ENCODE measurements at places on chromosomes 11 and 22.

DNA sequence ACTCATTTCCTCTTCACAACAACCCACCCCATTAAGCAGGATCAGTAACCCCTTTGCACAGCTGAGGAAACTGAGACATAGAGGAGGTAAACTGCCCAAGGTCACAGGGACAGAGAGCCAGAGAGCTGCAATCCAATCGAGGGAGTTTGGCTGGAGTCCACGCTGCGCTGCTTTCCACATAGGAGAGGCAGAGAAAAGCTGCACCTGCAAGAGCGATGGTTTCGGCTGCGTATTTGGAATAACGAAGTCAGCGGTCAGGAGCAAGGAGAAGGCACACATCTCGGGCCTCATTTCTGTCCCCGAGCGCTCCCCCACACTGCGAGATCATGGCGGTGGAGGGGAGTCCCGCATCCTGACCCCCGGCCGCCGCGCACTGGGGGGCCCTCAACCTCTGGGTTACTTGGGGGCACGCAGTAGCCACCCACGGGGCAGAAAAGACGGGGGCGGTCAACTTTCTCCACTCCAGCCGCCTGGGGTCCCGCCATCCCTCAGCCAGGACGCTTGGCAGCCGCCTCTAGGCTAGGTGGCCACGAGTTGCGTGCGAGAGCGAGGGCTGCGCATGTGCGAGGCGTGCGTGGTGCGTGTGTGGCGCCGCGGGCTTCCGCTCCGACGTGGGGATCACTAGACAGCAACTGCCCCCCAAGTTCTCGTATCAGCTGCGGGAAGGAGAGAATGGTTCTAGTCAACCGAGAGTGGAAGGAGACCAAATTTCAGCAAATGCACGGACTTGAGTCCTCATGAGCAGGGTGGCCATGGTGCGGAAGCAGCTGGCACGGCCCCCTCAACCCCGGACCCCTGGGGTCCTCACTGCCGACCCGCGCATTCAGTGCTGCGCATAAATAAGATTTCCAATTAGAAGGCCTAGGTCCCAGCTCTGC, 42.3 kb upstream of the CLDN5 start:
- DNase-seq, result no peak

- no peak for DNase-seq
Observed at GRCh38 chr22:28594797-28595462, 84.7 kb downstream of the TTC28 start.

- no peak for DNase-seq
Observed at GRCh38 chr22:24148266-24149197, 32.8 kb upstream of the SUSD2 start.

- DNase-seq, result no peak
Observed at GRCh38 chr11:61186504-61186903, 16.8 kb upstream of the PGA3 start.

GRCh38 chr11:130049328-130049771, 20.3 kb upstream of the APLP2 start:
- DNase-seq, result no peak

Data from activated gamma-delta T cell treated with anti-CD3 and anti-CD28 coated beads, Interleukin-2, amount 50 U/mL, for 16 hours (primary cell).